ENCODE measurements at places on chromosomes 16 and 17.

DNA sequence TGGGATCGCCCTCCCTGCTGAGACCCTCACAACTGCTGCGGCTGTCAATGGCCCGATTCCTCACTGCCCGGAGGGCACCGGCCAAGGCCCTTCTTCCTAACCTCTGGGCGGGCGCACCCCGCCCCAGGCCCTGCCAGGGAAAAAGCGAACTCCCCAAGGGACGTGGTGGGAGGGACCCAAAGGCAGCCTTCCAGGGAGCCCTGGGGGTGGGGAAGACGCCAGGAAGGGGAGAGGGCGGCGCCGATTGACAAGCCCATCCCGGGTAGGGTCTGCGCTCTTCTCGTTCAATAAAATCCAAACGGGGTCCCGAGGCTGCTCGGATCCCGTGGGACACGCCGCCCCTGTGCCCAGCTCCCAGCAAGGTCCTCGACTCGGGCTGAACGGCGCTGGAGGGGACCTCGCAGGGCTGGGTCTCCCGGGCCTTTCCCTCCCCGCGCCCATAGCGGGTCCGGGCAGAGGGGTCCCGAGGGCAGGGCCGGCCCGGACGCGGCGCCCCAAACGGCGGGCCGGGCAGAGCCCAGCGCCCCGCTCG, 416 bp downstream of the KIFC3 start:
- DNase-seq = no peak

- no peak for DNase-seq
Observed at GRCh38 chr16:927406-927805, 43.4 kb downstream of the LMF1 start.

GRCh38 chr17:82238472-82239201, 9.8 kb downstream of the SLC16A3 start:
- DNase-seq = peak; percentile 80

DNA sequence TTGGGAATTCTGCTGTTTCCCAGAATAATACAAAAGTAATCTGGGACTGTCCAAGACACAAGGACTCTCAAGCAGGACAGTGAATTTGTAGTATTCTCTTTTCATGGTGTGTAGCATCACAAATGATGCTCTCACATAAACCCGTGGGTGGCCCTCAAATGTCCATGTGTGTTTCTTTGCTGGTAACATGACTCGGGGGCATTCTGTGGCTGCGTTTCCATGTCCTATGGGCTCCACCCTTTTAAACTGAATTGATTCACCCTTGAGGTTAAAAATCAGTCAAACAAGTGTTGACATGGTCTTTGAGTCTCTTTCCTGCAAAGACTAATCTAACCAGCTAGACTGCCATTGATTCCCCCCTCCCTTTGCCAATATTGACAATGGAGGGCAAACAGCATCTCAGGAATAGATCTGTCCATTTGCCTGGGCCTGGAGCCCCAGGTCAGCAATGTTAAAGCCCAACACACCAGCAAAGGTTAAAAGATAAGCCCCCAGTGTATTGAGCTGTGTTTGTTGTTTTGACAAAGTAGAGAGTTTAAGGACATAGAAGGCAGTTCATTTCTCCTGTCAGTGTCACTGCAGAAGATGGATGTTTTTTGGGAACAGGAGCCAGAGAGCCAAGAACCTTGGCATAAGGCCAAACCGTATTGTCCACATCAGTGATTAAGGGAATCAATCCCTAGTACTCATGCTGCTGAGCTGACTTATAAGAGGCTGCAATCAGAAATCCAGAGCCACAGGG, 117.1 kb upstream of the COX10 start:
- DNase-seq = no peak

DNA sequence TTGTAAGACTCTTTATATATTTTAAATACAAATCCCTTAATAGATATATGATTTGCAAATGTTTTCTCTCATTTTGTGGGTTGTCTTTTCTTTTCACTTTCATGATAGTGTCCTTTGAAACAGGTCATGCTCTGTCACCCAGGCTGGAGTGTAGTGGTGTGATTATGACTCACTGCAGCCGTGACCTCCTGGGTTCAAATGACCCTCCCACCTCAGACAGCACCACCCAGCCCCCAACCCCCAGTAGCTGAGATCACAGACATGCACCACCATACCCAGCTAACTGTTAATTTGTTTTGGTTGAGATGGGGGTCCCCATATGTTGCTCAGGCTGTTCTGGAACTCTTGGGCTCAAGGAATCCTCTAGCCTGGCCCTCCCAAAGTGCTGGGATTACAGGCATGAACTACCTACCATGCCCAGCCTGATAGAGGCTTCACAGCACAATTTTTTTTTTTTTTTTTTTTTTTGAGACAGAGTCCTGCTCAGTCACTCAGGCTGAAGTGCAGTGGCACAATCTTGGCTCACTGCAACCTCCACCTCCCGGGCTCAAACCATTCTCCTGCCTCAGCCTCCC, 18.5 kb upstream of the TMIGD1 start:
- peak; percentile 50 for DNase-seq

DNA sequence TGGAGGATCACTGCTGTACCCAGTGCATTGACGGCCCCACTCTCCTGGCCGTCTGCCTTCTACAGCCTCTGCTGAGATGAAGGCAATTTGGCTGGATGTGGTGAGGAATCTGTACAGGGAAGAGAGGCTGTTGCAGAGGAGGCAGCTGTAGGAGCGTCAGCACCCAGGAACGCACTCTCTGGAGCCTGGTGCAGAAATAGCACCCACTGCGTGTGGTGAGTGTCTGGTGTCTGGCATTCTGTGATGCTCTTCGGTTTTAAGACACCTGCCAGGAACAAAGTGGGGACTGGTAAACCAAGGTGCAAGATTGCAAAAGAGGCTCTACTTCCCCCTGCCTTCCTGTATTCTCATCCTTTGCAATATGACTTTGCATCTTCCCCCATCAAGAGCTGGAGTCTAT, 187.5 kb upstream of the SDK2 start:
- DNase-seq = no peak

DNA sequence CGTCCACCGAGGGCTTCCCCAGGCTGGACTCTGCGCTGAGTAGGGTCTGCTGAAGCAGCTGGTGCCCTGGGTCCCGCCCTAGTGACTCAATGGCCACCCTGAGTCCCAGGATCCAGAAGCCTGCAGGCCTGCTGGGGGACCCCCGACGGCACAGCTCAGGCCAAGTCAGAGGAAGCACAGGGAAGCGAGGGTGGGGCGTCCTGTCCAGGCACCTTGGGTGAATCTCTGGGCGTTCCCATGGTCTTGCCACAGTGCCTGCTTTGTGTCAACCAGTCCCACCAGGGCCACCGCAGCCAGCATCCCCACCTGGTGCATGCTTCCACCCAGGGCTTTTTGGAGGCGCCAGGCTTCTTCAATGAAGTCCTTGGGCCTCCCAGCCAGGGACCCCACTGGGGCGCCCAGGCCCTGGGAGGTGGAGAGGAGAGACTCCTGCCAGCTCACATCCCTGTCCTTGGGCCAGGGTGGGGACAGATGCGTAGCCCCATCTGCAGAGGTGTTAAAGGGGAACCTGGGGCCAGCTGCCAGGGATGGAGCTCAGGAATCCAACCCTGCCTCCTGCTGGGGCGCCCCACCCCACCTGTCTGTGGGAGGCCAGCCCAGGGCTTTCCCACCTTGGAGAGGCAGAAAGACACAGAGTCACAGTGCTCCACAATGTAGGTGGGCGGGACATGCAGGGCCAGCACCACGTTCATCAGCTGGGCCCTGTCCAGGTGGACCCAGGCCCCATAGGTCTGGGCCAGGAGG, 17.8 kb downstream of the TMEM235 start:
- no peak for DNase-seq

DNA sequence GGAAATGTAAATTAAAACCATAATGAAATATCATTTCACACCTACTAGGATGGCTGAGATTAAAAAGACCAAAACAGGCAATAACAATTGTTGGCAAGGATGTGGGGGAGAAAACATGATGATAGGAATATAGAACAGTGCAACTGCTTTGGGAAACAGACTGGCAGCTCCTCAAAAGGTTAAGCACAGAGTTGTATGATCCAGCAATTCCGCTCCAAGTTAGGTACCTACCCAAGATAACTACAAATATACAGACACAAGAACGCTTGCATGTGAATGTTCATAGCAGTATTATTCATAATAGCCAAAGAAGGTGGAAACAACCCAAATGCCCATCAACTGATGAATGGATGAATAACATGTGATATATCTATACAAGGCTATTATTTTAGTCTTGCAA, 35.0 kb upstream of the MAP3K14 start:
- DNase-seq = no peak

DNA sequence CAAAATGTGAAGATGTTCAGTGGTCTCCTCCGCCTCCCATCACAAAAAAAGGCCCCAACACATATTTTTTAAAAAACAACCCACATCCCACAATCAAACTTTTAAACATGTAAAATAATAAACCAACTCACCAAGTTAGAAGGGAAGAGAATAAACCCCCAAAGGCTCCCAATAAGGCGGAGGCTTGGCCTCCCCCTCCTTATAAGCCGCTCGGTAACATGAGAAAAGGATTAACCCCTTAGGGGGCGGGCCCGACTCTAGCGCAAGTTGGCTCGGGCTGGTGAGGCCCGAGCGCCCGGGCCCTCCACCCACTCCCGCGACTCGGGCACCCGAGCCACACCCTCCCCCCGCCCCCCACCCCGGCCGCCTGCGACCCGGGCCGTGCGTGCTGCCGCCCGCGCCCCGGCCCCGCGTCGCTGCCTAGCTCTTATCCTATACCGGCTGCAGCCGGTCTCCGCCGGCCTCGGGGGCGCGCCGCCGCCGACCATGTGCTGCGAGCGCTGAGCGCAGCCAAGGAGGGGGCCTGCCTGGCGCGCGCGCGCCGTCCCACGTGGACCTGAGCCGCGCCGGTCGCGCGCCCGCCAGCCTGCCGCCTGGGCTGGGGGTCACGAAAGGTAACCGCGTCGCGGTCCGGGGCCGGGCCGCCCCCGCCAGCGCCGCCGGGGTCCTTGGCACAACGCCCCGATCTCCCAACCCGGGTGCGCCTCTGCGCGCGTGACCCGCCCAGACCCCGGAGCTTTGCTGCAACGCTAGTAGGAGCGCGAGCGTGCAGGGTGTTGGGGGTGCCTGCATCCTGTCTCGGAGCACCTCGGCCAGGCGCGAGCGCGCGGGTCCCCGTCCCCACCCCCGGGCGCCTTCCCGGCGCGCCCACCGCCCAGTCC, at the start of the genes ARSG and SLC16A6:
ARSG (plus strand) TSS at position 541 of the 881 bp plus-strand sequence. CDS start 15,999 bp downstream, outside the sequence.
SLC16A6 (minus strand) TSS at position 173 of the 881 bp plus-strand sequence. CDS start 12,807 bp downstream, outside the sequence.
- DNase-seq = peak; percentile 84

DNA sequence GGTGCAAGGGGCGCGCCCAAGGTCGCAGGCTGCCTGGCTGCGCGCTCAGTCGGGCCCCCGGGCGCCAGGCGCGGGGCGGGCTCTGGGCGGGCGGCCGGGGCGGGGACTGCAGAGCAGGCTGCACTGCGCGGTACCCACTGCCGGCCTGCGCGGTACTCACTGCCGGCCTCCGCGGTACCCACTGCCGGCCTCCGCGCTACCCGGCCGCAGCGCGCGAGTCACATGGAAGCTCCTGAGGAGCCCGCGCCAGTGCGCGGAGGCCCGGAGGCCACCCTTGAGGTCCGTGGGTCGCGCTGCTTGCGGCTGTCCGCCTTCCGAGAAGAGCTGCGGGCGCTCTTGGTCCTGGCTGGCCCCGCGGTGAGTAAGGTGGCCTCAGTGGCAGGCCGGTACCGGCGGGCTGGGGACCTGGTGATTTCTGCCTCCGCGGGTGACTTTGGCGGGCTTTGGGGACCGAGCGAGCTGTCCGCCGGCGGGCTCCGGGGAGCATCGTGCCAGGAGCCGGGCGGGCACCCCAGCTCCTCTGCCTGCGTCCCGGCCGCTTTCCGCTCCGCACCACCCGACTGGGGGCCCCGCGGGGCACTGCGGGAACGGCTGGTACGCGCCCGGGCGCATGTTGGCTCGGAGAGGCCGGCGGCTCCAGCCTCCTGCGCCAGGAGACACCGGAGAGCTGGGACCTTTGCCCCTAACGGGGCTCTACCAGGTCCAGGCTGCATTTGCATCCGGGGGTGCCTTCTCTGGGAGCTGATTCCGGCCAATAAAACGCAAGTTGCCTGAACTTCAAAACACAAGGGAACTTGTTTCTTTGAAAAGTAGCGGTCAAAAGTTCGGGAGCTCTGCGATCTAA, at the start of gene SLC47A1:
SLC47A1 (plus strand) TSS at position 137 of the 844 bp plus-strand sequence; CDS start at position 223, 86 bp downstream.
- DNase-seq = no peak

DNA sequence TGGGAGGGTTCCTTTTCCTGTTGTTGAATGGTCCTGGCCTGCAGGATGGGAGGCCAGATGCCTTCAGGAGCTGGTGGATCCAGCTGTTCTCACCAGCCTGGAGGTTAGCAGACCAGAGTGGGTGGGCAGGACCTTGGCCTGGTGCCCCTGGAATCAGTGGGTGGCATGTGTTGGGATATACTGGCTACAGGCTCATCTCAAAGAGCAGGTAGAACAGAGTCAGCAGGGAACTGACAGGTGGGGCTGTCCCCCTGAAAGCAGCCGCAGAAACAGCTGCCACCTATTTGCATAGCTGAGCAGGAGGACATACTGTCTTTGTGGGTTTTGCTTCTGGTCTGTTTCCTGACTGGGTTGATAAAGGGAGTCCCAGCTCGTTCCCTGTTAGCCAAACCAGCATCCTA, 144.1 kb downstream of the RAB11FIP4 start:
- DNase-seq = peak; percentile 49

GRCh38 chr17:47076171-47076570, 97.1 kb upstream of the RPRML start:
- DNase-seq = no peak

GRCh38 chr17:56744721-56745120, 89.0 kb downstream of the C17orf67 start:
- no peak for DNase-seq

DNA sequence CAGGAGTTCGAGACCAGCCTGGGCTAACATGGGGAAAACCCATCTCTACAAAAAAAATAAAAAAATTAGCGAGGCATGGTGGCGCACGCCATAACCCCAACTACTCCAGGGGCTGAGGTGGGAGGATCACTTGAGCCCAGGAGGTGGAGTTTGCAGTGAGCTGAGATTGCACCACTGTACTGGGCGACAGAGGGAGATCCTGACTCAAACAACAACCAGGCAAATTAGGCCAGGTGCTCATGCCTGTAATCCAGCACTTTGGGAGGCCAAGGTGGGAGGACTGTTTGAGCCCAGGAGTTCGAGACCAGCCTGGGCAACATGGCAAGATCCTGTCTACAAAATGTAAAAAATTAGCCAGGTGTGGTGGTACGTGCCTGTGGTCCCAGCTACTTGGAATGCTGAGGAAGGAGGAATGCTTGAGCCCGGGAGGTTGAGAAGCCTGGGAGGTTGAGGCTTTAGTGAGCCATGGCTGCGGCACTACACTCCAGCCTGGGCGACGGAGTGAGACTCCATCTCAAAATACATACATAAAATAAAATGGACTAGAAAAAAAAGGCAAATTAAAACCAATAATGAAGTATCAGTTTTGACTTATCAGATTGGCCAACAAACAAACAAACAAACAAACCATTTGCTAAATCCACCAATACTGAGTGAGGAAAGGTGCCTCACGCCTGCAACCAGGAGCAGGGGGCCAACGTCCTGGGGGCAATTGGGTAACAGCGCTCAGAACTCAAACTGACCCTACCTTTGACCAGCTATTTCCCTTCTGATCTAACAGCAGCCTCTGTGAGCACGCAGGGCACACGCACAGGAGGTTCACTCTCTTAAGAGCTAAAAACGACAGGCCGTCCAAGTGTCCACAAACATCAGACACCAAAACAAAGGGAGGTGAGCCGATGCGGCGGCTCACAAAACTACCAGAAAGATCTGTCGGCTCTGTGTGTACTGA, 19.4 kb upstream of the FASN start:
- no peak for DNase-seq

GRCh38 chr16:83994087-83994486, 26.0 kb downstream of the NECAB2 start:
- no peak for DNase-seq
